ENCODE measurements at places on chromosomes 6 and 20.

- no peak overlapping the region for H3K4me3 ChIP-seq
- H3K36me3 ChIP-seq, result no peaks in the 10 kb centered on the region
- DNase-seq, result no peak
- no peak overlapping the region for H3K27ac ChIP-seq
These were observed 107.0 kb downstream of the CD83 start for GRCh38 chr6:14224359-14225103.

- peak overlapping the region; percentile 99 for H3K4me3 ChIP-seq
- peaks cover 30% of the 10 kb centered on the region for H3K4me1 ChIP-seq
- peak; percentile 76 for DNase-seq
- H3K27me3 ChIP-seq, result peaks cover 8% of the 10 kb centered on the region
These were observed 2.8 kb downstream of the SOX4 start for GRCh38 chr6:21596145-21596948.

- peak overlapping the region; percentile 18 for H3K27ac ChIP-seq
- H3K27me3 ChIP-seq, result peaks cover 1% of the 10 kb centered on the region
- H3K4me3 ChIP-seq, result no peak overlapping the region
- H3K4me1 ChIP-seq, result peaks cover 74% of the 10 kb centered on the region
- no peak for DNase-seq
- peaks cover 8% of the 10 kb centered on the region for H3K36me3 ChIP-seq
These were observed 67.5 kb upstream of the QKI start for GRCh38 chr6:163347021-163347446.

GRCh38 chr20:17616480-17617211, 46.8 kb downstream of the DSTN start:
- no peak for DNase-seq
- H3K27ac ChIP-seq, result no peak overlapping the region
- H3K36me3 ChIP-seq, result peaks cover 5% of the 10 kb centered on the region
- H3K27me3 ChIP-seq, result no peaks in the 10 kb centered on the region
- no peak overlapping the region for H3K4me3 ChIP-seq

GRCh38 chr6:13673825-13674444, 37.7 kb downstream of the RANBP9 start:
- no peak overlapping the region for H3K27ac ChIP-seq
- H3K27me3 ChIP-seq, result peaks cover 3% of the 10 kb centered on the region
- H3K4me1 ChIP-seq, result peaks cover 33% of the 10 kb centered on the region
- peaks cover 82% of the 10 kb centered on the region for H3K36me3 ChIP-seq
- no peak overlapping the region for H3K4me3 ChIP-seq

DNA sequence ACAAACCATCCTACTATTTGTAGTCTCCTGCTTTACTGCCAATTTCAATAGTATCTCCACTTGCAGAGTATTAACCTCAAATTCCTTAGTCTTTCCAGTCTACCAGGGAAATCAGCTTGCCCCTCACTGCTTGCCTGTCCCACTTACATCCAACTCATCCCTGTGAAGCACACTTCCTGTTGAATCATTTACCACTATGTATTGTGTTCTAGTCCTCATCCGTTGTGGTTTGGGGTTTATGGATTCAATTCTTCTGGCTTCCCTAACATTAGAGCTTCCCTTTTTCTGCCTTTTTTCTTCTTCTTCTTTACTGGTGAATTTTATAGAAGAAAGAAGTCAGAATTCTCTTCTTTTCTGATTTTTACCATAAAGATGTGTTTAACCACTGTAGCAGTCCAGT, 5.1 kb upstream of the TXLNB start:
- H3K27ac ChIP-seq, result no peak overlapping the region
- H3K36me3 ChIP-seq, result no peaks in the 10 kb centered on the region
- H3K4me1 ChIP-seq, result peaks cover 9% of the 10 kb centered on the region
- H3K27me3 ChIP-seq, result no peaks in the 10 kb centered on the region
- no peak for DNase-seq
